ENCODE measurements at places on chromosomes 1 and 21.

- DNase-seq: no peak
Observed at GRCh38 chr1:150151291-150152181, 1.8 kb downstream of the PLEKHO1 start.

DNA sequence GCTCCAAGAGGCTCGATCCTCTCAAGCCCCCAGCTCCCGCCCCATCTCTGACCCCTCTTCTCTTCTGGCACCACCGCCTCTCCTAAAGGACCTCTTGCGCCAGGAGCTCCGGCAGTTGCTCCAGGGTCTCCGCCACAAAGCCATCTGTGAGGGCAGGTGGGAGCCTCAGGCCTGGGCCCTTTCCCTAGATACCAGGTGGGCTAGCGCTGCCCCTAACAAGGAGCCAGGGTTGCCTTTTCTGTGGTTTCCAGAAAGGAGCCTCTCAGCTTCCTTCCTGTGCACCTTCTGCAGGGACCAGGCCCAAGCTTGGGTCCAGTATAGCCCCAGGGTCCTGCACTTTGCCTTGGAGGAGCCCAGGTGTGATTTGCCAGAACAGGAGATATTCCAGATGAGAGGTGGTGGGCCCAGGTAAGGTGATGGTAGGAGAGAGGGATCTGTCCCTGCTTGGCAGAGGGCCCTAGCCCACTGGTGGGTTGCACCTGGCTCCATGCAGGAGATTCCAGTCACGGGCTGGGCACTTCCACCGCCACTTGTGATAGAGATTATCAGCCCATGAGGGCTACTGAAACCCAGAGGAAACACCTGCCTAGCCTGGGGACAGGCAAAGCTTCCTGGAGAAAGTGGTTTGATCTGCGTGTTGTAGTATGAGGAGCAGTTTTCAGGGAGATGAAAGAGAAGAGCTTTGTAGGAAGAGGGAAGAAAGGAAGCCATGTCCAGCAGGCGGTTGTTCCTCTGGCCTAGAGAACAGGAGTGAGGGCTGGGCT is 1.0 kb downstream of the CCDC24 start:
- no peak for DNase-seq

GRCh38 chr1:190452272-190452848 is 25.3 kb downstream of the BRINP3 start:
- DNase-seq: no peak

GRCh38 chr1:172390683-172391551 is 29.6 kb upstream of the C1orf105 start:
- DNase-seq: no peak

DNA sequence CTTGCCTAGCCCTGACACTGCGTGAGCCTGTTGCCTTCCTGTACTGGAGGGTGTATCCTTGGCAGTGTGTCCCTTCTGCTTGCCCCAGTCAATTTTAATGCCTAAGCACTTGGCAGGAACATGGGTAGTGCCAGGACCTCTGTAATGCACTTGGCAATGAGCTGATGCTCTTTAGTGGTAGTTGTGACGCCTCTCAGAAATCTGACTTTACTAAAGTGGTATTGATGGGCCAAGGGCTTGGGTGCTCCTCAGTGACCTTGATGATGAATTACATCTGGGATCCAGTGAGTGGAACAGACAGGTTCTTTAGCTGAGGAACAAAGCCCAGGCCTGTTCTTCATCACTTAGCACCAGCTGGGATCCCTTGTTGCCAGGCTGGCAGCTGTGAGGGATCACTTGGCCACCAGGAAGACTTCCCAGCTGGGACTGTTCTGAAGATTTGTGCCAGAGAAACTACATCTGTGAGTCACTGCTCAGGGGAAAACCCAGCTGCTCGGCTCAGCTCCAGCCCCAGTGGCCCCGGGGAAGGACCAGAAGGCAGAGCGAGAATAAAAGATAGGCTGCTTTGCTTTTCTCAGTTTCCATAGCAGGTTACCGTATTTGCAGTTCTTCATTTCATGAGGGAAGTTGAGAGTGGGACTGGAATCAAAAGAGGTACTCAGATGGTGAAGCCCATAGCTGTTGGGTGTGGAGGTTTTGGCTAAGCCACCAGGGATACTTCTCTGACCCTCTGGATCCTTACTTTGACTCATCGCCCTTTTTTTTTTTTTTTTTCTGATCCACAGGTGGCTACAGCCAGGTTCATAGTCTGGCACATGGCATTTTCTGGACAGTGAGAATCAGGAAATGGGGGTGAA is 28.5 kb upstream of the KCNA2 start:
- DNase-seq: peak; percentile 8

- no peak for DNase-seq
Observed at GRCh38 chr1:183840140-183840539, 35.2 kb downstream of the RGL1 start.

DNA sequence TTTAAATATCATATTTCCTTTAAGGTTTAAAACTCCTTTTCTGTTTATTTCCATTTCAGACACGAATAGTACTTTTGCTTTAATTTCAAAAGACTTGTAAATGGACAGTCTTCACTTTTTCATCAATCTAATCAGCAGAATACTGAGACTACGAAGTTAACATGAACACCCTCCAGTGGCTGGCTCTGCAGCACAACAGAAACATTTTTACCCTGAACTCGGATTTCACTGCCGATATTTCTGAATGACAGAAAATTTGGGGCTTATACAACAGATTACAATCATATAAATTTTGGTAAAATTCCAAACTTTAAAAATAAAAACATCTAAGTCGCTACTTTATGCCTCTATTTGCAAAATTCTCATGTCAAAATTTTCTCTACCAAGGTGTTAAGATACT is 86.2 kb downstream of the AKT3 start:
- no peak for DNase-seq

GRCh38 chr1:166190400-166190799 is 23.6 kb upstream of the FAM78B start:
- DNase-seq: no peak

- DNase-seq: no peak
Observed at GRCh38 chr21:45334591-45335081, 46.9 kb upstream of the POFUT2 start.

DNA sequence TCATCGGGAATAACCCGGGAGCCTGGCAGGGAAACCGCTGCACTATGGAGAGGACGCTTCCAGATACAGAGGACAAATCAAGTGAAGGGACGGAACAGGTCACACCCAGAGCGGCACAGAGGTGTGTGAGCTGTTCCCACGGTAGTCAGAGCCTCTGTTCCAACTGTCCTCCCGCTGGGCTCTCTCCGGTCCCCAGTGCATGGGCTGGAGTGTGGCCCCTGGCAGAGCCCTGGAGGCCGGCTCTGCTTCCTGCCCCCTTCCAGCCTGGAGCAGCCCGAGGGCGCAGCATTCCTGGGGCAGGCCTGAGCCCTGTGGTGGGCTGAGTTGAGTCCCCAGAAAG is 11.9 kb upstream of the ZBTB21 start:
- no peak for DNase-seq

GRCh38 chr1:103509250-103509649 is 16.2 kb upstream of the RNPC3 start:
- no peak for DNase-seq

- DNase-seq: no peak
Observed at GRCh38 chr21:26225046-26225445, 54.5 kb upstream of the APP start.

DNA sequence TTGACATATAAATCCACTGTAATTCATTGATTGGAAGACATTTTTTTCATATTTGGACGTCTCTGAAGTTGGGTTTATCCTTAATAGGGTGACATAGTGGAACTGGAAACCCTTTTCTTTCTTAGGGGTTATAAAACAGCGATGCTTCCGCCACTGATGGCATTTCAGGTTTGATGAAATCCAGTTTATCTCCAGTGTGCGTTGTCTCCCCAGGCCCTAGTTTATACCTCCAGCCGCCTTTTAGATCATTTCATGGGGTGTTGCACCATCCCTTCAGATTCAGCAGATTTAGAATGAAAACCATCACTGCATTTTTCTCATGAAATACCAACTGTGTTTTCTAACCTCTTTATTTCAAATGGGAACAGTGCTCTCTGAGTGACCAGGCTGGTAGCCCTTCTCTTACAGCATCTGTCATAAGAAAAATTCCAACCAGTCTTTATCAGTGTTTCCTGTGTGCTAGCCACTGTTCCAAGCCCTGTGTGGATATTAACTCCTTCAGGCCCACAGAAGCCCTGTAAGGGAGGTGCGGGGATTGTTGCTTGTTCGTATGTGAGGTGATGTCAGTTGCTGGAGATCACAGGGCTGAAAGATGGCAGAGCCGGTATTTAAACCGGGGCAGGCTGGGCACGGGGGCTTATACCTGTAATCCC is 19.0 kb downstream of the H6PD start:
- no peak for DNase-seq

DNA sequence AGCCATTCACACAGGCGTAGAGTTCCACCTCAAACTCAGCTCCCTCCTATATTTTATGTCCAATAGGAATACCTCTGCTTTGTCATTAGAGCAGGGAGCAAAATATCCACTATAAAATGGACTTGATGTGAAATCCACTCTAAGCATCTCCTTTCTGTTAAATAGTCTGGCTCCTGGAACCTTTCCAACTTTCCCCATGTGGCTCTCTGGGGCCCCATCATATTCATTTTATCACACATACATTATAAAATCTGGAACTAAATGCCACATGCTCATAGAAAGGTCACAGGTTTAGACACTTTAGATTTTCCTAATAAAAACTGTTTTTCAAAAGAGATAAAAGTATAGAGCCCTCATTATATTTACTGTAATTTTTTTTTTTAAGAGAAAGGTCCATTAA is 82.1 kb downstream of the PTPN14 start:
- no peak for DNase-seq

- DNase-seq: no peak
Observed at GRCh38 chr1:27536767-27537166, 46.8 kb upstream of the WASF2 start.

GRCh38 chr1:230868736-230869385 is 540 bp upstream of the C1orf198 start:
- no peak for DNase-seq

DNA sequence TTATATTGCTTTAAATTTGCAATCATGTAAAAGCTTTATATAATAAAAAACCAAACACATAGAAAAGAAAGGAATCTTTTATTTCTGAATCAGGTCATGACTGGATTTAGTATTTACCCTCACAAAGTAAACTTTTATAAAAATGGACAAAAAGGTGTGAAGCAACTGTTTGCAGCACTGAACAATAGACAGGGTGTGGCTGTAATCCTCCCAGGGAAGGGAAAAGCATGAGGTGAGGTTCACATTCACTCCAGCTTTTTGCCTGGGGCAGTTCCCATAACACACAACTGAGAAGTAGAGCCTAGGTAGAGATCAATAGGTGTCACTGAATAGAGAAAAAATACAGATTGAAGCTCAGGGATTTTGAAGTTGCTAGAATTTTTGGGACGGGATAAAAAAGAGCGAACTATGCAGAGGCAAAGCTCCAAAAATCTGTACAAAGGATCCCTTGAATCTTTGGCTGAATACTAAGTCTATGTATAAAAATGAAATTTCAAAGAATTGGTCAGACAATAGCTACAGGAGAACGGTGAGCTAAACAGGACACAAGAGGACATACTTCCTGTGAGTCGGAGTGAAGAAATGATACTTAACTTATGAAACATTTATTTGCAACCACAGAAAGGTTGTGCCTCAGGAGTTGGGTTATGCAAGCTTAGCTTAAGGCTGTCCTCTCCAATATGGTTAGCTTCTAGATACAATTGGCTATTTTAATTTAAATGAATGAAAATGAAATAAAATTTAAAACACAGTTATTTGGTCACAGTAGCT is 162.0 kb upstream of the ZP4 start:
- no peak for DNase-seq

DNA sequence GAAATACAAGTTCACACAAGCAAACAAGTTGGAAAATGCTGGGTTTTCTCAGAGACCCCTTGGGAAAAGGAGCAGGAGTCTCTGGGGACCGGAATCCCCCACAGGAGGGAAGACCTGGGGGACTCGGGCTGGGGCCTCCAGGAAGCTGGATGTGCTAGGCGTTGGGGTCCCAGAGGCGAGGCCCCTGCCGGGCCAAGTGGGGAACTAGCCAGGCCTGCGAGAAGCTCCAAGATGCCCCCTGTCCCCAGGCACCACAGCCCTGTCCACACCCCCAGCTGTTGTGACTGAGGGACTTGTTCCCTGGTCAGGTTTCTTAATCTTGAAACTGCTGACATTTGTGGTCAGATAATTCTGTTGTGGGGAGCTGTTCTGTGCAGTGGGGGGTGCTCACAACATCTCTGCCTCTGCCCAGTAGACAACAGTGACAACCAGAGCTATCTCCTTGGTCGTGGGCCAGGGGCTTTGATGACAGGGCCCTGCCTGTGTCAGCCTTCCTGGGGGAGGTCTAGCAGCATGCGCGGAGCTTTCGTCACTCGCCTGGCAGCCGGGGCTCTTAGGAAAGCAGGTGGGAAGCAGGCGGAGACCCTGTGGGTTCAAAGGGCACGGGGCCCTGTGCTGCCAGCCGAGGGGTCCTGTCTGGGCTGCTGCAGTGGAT is 126.4 kb upstream of the ARHGEF16 start:
- DNase-seq: no peak

DNA sequence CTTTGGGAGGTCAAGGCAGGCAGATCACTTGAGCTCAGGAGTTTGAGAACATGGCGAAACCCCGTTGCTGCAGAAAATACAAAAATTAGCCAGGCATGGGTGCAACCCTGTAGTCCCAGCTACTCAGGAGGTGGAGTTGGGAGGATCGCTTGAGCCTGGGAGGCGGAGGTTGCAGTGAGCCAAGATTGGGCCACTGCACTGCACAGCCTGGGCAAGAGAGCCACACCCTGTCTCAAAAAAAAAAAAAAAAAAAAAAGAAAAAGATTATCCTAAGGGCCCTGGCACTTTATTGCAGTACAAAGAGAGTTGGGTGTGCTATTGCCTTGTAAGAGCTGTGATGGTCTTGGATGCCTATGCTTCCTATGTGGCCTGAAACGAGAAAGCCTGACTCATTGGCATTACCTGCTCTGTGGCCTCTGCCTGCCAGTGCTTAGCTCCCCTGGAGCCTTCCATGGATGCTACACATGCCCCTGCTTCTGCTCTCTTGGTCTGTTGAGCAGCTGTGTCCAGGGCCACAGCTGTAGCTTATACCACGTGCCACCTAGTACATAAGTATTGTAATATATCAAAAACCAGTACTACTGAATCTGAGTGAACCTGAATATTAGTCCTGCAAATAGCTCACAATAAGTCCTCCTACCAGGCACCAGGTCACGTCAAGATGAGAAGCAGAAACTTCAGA is 45.8 kb downstream of the DNAJC6 start:
- DNase-seq: no peak

DNA sequence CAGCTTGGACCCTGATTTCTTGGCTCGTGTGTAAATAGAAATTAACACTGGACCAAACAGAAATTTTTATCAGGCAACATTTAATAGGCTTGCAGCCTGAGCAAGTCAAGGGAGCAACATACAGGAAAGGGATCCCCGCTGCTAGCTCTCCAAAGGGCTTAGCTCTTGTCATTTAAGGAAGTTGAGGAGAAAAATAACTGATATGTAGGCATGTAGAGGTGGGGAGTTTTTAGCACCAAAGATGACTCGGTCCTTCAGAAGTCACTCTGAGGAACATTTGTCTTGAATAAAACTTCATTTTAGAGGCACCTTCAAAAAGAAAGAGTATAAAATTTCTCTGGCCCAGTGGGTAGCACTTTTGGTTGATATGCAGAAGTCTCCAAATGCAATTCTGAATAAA is 27.1 kb downstream of the GBP2 start:
- no peak for DNase-seq

Data from pulmonary artery endothelial cell (primary cell).